Epithelial cell of prostate (primary cell): ENCODE measurements at places on chromosomes 2 and 18.

DNA sequence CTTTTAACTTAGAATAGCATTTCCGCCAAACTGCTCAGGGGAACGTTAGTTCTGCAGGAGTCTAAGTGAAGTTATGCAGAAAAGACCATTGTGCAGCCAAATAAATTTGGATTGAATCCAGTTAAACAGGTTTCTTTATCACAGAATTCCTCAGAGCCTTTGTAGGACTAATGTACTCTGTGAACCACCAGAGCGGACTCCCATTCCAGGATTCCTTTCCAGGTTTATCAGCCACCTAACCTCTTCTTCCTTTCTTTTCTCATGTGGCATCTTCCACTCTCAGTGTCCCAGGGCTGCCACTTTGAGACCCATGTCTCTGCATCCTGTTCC lies 350.4 kb downstream of the TSN start:
- DNase-seq, result no peak

DNA sequence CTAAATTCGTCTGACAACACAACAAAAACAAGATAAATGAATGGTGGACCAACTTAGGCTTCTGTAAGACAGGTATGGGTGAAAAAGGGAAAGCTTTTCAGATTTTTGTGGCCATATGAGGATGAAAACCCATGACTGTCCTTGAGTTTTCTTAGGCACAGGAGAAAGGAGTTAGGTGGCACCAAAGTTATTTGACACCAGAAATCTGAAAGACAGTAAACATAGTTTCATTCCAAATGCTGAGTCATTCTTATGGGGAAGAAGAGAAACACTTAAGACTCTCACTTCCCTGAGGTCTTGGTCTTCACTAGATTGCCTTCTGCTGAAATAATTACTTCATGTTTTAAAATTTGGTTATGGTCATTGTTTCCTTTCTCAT lies 5.2 kb upstream of the GPD2 start:
- peak; percentile 33 for DNase-seq

DNA sequence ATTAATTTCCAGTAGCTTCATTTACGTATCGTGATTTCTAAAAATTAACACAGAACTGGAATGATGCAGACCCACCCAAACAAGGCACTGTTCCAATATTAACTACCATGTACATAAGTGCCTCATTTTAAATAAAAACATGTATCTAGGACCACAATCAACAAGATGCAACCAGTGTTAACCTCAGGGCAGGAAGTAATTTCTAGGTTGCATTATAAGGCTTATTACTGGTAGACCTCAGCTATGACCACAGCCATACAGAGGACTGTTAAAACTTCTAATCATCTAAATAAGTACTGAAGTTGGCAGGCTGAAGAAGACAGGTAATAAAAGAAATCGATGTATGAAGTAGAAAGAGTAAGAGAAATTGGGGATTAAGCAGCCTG lies 262.9 kb downstream of the HDAC4 start:
- no peak for DNase-seq

GRCh38 chr18:74574916-74575315 lies 22.8 kb upstream of the ZNF407 start:
- no peak for DNase-seq

- no peak for DNase-seq
Observed at GRCh38 chr2:10846110-10846861, 33.7 kb upstream of the PDIA6 start.

DNA sequence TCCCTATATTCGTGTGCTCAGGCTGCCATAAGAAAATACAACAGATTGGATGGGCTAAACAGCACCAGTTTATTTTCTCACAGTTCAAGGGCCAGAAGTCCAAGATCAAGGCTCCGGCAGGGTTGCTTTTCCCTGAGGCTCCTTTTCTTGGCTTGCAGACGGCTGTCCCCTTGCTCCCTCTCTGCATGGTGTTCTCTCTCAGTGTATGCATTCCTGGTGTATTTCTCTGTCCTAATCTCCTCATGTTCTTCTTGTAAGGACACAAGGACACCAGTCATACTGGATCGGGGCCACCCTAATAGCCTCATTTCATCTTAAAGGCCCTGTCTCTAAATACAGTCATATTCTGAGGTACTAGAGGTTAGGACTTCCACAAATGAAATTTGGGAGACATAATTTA lies 62.6 kb upstream of the SLC16A14 start:
- DNase-seq, result no peak

DNA sequence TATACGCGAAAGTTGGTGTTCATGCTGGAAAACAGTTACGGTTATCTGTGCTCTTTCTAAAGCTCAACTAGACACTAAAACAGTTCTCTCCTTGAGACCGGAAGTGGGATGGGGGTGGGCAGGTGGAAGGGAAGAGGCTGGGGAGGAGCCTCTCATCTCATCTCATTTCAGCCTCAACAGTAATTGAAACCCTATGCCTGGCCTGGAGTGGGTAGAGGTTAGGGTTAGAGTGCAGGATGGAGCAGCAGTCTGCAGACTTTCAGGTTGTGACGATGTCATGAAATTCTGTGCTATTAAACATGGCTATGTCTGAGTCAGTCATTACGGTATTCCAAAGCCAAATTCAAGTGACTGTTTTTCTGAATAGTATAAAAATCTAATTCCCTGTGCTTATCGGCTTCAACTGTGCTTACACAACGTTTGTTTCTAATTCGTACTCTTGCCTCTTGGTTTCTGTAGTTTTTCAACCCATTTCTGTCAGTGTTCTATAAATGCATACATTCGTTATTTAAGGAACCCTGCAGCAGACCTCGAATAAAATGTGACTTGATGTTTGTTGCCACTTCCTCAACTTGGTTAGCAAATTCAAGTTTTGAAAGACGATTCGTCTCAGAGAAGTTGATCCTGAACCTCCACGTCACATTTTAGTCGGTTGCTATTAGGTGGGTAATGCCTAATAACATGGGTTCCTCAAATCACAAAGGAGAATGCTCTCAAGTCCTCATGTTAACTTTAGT lies 75.8 kb upstream of the TCF7L1 start:
- DNase-seq, result no peak

DNA sequence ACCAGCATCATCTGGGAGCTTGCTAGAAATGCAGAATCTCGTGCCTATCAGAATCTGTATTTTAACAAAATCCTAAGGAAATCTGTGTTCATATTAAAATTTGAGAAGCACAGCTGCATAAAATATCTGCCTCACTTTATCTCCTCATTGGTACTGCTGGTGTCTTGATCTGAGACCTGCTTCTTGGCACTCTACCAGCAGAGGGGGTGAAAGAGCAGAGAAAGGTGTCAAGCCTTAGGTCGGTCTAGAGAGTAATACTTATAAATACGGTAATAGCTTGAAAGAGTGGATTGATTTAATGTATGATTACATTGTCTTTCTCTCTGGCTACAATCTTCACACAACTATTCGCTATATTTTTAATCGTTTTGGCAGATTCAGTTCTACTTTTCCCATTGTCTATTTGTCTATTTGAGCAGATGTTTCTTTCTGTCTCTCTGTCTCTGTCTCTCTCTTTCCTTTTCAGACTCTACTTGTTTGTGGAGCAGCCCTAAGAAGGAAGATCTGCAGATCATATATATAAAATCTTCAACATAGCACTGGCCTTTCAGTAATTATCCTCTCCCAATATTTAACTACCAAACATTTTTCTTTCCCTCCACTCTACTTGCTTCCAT lies 1.7 kb upstream of the GCG start:
- no peak for DNase-seq

GRCh38 chr2:97724073-97724410 lies 10.7 kb downstream of the ZAP70 start:
- no peak for DNase-seq

- DNase-seq, result no peak
Observed at GRCh38 chr2:192390401-192390800, 195.7 kb upstream of the TMEFF2 start.

- DNase-seq, result no peak
Observed at GRCh38 chr18:30679285-30679930, 363.1 kb downstream of the DSC3 start.

- DNase-seq, result no peak
Observed at GRCh38 chr2:144151851-144152250, 368.1 kb downstream of the ZEB2 start.

GRCh38 chr2:88892207-88892606 lies 200.7 kb downstream of the RPIA start:
- DNase-seq, result no peak

DNA sequence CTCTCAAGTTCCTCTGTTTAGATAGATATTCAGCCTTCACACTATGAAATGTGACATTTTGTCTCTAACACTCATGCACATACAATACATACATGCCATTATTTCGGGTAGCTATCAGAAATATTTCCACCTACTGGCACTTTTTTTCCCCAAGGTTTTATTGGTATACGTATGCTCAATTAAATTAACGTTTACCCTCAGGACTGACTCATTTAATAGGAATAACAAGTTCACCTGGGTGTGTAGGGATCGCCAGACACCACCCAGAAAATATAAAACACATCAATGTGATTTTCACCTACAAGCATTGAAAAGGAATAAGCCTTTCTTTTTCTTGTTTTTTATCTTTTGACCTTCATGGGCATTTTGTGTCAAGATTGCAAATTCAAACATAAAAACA lies 138.5 kb upstream of the EPAS1 start:
- no peak for DNase-seq

DNA sequence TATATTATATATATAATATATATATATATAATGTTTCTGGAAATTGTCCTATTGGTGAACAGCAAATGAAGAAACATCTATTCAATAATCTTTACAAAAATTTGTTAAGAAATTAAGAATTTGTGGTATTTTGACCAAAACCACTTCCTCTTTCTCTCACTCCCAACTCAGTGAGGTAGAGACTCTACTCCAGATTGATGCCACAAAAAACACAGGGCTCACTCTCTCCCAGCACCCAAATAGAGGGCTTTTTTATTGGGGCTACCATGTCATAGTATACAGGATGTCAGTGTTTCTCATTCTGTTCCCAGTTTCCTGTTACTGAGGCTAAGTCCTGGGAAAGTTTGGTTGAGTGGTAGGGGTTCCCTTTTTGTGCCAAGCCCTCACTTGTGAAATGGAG lies 1155.4 kb downstream of the BCL11A start:
- no peak for DNase-seq

- no peak for DNase-seq
Observed at GRCh38 chr2:9554921-9555296, 721 bp downstream of the ADAM17 start.

GRCh38 chr2:110978756-110979470 lies 141.8 kb upstream of the BCL2L11 start:
- DNase-seq, result no peak

- DNase-seq, result peak; percentile 79
Observed at GRCh38 chr18:79599441-79599931, 80.1 kb upstream of the CTDP1 start.

DNA sequence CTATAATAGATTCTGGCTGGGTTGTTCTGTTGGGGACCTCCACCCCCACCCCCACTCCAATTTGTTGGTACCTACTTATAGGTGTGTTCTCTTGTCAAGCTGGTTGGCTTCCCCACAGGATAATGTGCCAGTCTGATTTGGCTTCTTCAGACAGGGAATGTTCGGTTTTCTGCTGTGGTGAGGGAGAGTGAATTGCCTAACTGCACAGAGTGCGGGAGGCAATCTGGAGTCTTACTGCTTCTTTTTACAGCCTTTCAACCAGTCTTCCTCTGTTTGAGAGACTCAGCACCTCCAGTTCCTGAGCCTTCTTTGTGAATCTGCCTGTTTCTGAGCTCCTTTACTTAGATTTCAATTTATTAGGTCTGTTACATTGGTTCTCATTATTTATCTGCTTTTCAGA lies 27.4 kb upstream of the SNORC start:
- DNase-seq, result no peak

- DNase-seq, result no peak
Observed at GRCh38 chr18:11654736-11655605, 34.1 kb upstream of the GNAL start.

GRCh38 chr2:76316691-76317090 lies 606.0 kb upstream of the GCFC2 start:
- DNase-seq, result no peak

GRCh38 chr2:160315337-160315736 lies 115.3 kb upstream of the ITGB6 start:
- DNase-seq, result no peak

GRCh38 chr2:222756362-222756831 lies 84.9 kb downstream of the MOGAT1 start:
- no peak for DNase-seq

GRCh38 chr2:147030966-147031720 lies 813.7 kb upstream of the ACVR2A start:
- DNase-seq, result no peak

DNA sequence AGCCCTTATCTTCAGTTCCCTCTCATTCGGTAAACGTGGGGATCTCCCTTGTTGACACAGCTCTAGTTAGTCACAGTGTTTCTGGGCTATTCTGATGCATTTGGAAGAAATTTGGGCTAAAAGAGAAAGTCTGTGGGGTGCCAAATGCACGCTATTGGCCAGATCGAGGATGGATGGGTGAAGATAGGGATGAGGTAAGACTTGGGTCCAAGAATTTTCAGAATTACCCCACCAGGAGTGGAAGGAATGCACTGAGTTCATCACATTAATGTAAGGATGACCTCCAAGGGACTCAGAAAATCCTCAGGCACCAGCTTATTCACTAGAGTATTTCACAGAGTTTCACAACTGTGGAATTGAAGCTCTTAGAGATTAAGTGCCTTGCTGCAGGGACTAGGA lies 49.3 kb downstream of the NRP2 start:
- no peak for DNase-seq

DNA sequence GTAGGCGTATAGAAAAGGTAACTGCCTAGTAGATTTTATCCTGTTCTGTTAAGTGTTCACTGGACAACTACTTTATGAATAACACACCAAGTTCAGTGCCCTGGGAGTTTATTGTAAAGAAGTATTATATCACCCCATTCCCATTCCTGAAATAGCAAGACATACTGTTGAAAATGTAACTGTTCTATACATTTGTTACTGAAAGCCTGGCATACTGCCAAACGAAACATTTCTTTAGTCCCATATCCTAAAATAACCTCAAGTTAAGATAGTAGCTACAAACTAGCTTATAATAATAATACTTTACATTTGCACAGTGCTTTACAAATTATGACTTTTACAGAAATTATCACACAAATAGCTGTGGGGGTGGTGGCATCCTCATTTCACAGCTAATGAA lies 25.1 kb downstream of the SPDYA start:
- DNase-seq, result no peak

GRCh38 chr18:37742436-37742835 lies 176.8 kb upstream of the CELF4 start:
- no peak for DNase-seq

DNA sequence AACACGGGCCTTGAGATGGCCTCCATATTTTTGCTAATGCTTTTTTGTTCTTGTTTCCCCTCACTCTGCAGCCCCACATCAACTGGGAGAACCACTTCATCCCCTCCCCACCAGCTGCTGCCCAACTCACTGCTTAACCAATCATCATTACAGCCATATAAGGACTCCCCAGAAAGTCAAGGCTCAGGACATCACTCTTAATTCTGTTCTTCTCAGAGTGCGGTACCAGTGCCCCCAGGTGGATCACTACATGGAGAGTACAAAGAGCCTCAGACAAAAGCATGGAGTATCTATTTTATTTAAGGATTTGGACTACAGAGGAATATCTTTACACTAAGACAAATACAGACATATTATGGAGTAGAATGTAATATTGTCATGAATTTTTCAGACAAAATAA lies 340.6 kb downstream of the PAX3 start:
- DNase-seq, result no peak

GRCh38 chr18:47175283-47175897 lies 774 bp downstream of the IER3IP1 start:
- no peak for DNase-seq
